ENCODE measurements at places on chromosomes 13 and 19. TPM values are rescaled to one million over a fixed set of nuclear protein-coding genes. Genes with fewer than 3 reads are reported as not detected.

The NECTIN2 gene
- total RNA-seq = 257 TPM

The ZNF497 gene
- 1.7 TPM for total RNA-seq

- no peak overlapping the region for H3K4me3 ChIP-seq
- H3K4me1 ChIP-seq = no peaks in the 10 kb centered on the region
- no peak for DNase-seq
Measured at GRCh38 chr13:111177081-111177711, 62.1 kb downstream of the ARHGEF7 start.

The VSTM2B gene
- total RNA-seq = not detected

The CALR3 gene
- total RNA-seq = 0.32 TPM

- no peak for DNase-seq
- H3K36me3 ChIP-seq = no peaks in the 10 kb centered on the region
- no peaks in the 10 kb centered on the region for H3K27me3 ChIP-seq
- no peaks in the 10 kb centered on the region for H3K4me1 ChIP-seq
- H3K27ac ChIP-seq = no peak overlapping the region
- H3K4me3 ChIP-seq = no peak overlapping the region
Measured at GRCh38 chr13:41327994-41328790, 17.1 kb downstream of the NAA16 start.

- no peak overlapping the region for H3K4me3 ChIP-seq
- no peaks in the 10 kb centered on the region for H3K27me3 ChIP-seq
- H3K4me1 ChIP-seq = no peaks in the 10 kb centered on the region
- DNase-seq = no peak
Measured at GRCh38 chr19:16645140-16645539, 14.8 kb downstream of the SMIM7 start.

DNA sequence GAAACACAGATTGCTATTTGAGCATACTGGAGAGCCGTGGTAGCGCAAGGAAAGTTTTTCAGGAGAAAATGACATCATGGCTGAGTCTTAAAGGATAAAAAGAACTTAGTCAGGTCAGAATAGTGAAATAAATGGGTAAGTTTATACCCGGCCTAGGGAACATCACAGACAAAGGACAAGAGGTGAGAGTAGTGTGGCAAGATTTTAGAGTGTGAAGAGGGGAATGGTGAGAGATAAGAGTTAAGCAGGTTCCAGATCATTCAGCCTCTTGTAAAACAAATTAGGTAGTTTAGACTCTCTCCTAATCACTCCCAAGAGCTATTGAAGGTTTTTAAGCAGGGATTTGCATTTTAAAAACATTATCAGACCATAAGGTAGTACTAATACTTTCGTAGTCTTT is 116.0 kb upstream of the MAB21L1 start:
- H3K27ac ChIP-seq = no peak overlapping the region
- DNase-seq = no peak
- H3K4me3 ChIP-seq = no peak overlapping the region
- no peaks in the 10 kb centered on the region for H3K36me3 ChIP-seq
- no peaks in the 10 kb centered on the region for H3K27me3 ChIP-seq

- H3K4me1 ChIP-seq = 0 out of 2 replicates have a peak, but pooled peaks cover 9% of the 10 kb centered on the region
- no peaks in the 10 kb centered on the region for H3K27me3 ChIP-seq
- no peaks in the 10 kb centered on the region for H3K36me3 ChIP-seq
- peak within 1 kb of the TSS; percentile 87 for H3K4me3 ChIP-seq
- no peak within 1 kb of the TSS for H3K27ac ChIP-seq
- DNase-seq = peak; percentile 84
Measured at GRCh38 chr19:917323-918151, at the start of gene KISS1R. TSS of gene KISS1R (plus strand) at chr19:917333. CDS start at chr19:917503, 170 bp downstream.

GRCh38 chr19:9818734-9819595 is at the start of gene FBXL12:
TSS of gene FBXL12 (minus strand) at chr19:9819079. CDS start at chr19:9818813, 266 bp downstream.
- peak within 1 kb of the TSS; percentile 73 for H3K4me3 ChIP-seq
- DNase-seq = peak; percentile 99
- H3K4me1 ChIP-seq = peaks cover 5% of the 10 kb centered on the region
- peak within 1 kb of the TSS; percentile 92 for H3K27ac ChIP-seq

The STOML3 gene
- total RNA-seq = 0.16 TPM

The POLR2I gene
- 121 TPM for total RNA-seq

- no peak overlapping the region for H3K27ac ChIP-seq
- no peaks in the 10 kb centered on the region for H3K4me1 ChIP-seq
- no peaks in the 10 kb centered on the region for H3K27me3 ChIP-seq
- no peak overlapping the region for H3K4me3 ChIP-seq
Measured at GRCh38 chr13:113041293-113041690, 64.3 kb upstream of the F7 start.
